ENCODE measurements at places on chromosomes 7 and 10.
A peak's percentile ranks its signal among the peaks of the same experiment; 100 is the strongest.

DNA sequence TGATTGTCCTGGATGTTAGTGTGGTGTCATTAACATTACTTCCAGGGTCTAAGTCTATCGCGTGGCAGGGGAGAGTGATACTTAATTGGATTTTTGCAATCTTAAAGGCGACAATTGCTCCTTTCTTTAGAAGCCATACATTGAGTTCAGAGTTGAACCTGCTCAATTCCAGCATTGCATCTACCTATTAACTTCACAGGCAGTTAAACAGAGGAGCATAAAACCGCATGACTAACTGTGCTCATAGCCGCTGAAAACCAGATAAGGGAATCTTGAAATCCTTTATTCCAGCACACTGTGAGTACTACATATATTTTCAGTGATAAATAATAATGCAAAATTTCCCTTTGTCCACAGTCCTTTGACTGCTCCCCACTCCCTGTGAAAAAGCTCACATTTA lies 255.3 kb downstream of the STK31 start:
- no peak for DNase-seq

GRCh38 chr10:84416245-84416555 lies 87.8 kb downstream of the CCSER2 start:
- DNase-seq = no peak

- DNase-seq = no peak
Observed at GRCh38 chr7:76122516-76123239, 74.8 kb downstream of the MDH2 start.

DNA sequence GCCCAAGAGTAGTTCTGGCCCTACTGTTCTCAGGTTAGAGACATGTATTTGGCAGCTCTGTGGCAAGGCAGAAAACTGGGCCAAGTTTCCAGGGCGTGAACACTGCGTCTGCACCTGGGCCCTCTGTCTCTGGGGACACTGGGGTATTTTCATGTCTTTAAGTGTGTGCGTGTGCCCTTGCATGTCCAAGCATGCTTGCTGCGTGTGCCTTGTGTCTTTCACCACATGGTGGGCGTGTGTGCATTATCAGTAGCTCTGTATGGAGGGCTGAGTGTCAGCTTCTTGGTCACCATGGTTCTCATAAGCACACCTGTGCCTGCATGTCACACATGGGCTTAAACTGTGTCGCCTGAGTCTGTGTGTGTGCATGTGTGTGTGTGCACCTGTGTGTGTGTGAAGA lies 69.3 kb downstream of the HIPK2 start:
- DNase-seq = no peak

DNA sequence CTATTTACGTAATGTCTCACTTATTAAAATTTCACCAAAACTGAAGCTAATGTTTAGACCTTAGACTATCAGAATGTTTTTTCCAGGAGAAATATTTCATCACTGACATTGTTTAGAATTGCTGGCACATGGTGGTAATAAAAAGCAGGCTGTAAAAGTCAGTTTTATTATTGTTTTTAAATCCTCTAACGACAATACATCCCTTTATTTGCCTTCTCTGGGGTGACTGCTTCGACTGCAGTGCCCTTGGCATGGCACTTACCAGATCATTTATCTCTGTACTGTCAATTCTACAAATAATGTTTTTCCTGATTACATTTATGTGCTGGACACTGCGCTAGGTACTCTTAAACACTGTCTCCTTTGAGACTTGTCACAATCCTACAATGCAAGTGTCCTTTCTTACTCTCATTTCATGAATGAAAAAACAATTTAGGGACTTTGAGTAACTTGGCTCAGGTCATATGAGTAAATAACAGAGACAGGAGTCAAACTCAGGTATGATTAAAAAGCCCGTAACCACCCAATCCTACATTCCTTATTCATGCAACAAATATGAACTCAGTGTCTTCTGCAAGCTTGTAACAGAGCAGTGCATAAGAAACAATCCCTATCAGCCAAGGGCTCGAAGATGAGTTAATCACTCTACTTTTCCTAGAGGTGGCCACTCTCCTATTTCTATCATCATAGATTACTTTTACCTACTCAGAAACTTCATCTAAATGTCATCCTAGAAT lies 5.6 kb upstream of the ING3 start:
- DNase-seq = no peak

DNA sequence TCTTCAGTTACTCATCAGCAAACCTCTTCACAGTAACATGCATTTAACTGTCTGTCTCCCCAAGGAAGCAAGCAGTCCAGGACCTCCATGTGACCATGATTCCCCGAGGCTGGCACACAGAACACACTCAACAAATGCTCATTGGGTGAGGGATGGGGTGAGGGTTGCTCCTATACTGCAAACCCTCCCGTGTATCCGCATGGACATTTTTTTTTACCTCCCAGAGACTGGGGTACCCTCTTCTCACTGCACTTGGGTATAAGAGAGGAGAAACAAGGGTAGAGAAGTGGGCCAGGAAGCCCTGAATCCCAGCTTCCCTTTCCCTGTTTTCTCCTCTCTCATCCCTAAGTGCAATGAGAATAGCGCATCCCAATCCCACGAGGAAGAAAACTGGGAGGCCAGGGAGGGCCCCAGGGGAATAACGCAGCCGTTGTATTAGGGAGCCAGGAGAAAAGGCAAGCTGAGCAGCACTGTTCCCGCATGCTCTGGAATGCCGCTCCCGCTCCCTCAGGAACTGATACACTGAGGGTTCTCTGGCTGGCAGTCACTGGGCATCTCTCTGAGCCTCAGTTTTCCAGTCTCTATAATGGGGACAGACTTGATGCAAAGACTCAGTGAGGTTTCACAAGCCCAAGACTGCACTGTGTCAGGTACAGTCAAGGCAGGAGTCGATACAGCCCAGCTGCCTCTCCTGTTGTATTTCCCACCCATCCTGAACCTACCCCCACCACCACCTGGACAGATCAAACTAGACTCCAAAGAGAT lies 134.6 kb downstream of the GRID1 start:
- no peak for DNase-seq

GRCh38 chr7:25624833-25625232 lies 396.5 kb upstream of the NPVF start:
- no peak for DNase-seq

DNA sequence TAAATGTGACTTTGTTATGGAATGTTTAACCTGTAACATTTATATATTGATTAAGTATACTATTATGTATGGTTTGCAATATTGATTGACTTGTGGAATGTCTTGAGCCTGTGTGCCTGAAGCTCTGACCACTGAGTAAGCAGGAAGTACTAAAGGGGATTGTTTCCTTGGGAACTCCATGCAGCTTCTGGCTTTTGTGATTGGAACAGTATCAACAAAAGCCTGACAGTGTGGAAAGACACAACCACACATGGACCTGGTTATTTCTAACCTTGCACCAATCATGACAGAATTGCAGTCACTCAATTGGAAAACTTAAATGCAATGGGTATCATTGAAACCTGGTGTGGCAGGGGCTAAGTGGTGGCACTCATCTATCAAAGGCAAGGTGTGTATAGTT lies 45.5 kb upstream of the PIK3CG start:
- DNase-seq = no peak

DNA sequence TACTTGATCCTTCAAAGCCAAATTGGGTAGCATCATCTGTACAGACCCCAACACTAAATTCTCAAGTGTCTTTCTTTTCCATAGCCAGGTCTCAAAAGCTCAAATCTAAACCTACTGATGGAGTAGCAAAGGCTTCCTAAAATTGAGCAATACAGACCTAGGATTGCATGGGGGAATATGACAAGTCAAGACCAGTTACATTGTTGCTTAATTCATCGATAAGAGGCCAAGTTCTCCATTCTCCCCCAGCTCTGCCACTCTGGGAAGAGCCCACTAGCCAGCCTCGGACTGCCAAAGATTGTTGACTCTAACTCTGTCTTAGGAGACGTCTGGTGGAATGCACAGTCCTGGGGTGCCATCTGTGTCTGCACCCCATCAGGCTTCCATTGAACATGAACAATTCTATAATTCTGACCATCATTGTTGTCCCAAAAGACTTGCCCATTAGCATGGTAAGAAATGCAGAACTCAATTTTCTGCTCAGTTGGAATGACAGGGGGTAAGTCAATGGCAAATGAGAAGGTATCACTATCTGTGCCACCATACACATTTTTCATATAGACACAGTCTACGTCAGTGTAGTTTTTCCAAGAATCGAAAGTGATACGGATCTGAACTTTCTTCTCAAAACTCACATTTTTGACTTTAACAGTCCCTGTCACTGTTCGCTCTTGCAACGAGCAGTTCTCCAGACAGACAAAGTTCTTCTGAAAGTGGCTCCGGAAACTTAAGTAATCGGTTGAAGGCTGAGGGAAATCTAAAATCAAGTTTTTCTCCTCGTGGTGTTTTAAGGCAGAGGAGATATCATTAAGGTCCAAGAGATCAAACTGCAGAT lies 2.9 kb downstream of the PPP1R3C start:
- no peak for DNase-seq

DNA sequence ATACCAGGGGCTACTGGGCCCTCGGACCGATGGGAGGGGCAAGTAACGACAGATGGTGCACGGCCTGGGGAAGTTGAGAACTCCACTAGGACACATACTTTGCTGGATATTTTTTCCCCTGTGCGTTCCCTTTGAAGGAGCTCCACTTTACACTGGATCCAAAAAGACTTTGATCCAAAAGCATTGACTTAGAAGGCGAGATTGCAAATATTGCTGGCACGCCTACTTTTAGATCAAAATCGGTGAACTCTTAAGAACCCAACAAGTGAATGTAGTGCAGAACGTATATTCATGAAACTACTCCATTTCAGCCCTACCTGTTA lies 436 bp upstream of the SLC25A13 start:
- no peak for DNase-seq

DNA sequence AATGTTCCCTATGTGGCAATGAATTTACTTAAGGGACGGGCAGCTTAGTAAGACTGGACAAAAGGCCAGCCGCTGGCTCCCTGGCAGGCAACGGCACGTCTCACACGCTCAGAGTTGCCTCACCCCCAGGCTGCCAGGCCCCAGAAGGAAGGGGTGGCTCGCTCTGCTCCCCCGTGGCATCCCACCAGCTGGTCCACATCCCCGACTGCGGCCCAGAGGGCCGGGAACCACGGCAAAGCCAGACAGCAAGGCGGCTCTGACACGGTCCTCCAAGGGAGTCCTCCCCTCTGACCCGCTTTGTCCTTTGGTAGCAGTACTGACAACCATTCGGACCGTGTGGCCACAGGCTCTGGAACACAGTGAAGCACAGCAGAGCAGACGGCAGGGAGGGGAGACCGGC lies 34.1 kb downstream of the NUDT1 start:
- no peak for DNase-seq

- DNase-seq = no peak
Observed at GRCh38 chr10:122132882-122133565, 138.1 kb upstream of the BTBD16 start.

DNA sequence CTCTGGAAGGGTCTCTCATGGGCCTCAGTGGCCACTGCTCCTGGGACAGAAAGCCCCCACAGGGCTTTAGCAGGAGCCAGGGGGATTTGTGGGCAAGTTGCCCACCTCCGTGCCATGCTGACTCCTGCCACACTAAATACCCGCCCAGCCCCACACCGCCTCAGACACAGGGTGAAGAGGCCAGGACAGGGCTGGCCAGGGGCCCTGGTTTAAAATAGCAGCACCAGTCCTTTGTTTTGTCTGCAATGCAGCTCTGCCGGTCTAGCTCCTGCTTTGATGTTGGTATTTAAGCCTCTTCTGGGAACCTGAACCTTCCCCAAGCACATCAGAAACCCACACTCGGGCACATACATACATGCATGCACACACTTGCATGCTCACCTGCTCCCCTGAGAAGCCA lies 14.4 kb upstream of the TNRC18 start:
- DNase-seq = no peak

DNA sequence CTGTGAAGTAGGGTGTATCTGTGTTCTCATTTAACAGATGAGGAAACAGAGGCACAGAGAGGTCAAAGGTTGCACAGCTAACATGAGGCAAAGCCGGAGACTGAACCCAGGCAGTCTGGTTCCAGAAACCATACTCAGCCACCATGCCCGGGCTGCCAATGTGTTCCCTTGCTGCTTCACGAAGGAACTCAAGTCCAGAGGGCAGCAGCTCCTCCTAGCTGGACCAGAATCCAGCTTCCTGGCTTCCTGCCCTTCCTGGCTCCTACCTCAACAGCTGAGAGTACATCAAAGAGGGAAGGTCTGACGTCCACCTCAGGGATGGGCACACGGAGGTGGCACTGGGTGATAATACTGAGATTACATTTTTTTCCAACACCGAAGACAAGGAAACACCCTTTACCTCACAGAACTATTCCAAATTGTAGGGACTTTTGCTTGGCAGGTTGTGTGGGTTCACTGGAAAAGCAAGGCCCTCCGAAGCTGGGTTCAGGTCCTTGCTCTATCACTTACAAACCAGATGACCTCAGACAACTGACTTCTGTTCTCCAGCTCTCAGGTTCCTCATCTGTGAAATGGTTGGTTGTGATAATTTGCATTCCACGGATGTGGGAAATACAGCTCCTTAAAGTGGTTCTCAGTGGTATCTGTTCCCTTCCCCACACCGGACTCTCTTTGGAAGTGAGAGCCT lies 154.1 kb upstream of the ZMIZ1 start:
- DNase-seq = peak; percentile 58

DNA sequence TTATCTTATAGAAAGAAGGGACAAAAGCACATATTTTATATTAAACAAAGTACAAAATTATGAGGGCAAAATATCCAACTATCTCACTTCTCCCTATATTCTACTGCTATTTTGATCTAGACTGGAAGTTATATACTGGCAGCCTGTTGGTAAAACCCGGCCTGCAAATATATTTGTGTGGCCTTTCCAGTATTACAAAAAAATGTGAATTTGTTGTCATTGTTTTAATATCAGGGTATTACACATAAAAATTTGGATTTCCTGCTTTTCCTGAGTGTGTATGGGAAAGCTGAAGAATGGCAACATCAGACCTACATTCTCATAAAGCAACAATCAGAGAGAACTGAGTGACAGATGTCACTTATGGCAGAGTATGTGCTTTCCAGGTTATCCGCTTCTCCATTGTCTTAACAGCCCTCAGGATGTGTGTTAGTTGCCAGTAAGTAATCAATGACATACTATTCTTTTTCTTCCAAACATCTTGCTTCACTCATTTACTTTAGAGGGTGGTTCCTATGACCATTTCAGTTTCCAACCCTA lies 7.3 kb downstream of the SYPL1 start:
- DNase-seq = no peak

DNA sequence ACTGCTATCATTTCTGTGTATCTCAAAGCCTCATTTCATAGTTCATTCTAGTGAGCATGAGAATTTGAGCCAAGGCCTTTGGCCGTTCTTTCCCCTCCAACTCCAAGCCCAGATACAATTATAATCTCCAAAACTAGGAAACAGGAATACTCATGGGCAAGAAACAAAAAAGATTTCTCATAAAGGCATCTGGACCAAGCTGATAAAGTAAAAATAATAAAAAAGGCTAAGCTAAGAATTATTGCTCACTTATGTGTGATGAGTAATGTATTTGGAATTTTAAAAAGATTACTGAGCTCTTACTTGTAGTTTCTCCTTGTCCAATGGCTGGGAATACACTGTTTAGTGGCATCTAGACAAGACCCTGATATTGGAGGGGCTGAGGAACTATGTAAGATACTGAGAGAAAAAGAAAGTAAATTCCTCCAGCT lies 196.4 kb upstream of the POM121L12 start:
- no peak for DNase-seq

All from right lobe of liver (tissue), 6 donors.